ENCODE measurements at places on chromosomes 5 and 9.

DNA sequence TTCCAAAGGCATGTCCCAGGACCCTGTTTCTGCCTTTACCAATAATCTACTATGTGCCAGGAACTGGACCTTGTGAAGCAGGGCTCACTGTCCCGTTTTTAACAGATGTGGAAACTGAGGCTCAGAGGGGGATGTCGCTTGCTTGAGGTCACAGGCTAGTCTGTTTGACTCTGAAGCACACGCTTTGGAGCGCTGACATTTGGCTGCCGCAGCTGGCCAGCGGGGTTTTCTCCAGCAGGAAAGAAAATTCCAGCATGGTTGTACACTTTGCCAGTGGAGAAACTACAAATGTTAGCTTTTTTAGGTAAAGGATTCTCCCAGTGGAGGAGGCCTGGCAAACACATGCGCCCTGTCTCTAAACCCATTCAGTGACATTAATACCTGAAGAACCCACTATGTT is 50.5 kb downstream of the SH3PXD2B start:
- peak; percentile 90 for DNase-seq
- no peak overlapping the region for H3K4me3 ChIP-seq
- H3K27me3 ChIP-seq = no peaks in the 10 kb centered on the region

- no peaks in the 10 kb centered on the region for H3K36me3 ChIP-seq
- H3K4me3 ChIP-seq = no peak overlapping the region
- H3K4me1 ChIP-seq = peaks cover under 1% of the 10 kb centered on the region
- peak; percentile 43 for DNase-seq
- H3K27ac ChIP-seq = no peak overlapping the region
Observed at GRCh38 chr5:1901061-1901460, 18.3 kb upstream of the IRX4 start.

DNA sequence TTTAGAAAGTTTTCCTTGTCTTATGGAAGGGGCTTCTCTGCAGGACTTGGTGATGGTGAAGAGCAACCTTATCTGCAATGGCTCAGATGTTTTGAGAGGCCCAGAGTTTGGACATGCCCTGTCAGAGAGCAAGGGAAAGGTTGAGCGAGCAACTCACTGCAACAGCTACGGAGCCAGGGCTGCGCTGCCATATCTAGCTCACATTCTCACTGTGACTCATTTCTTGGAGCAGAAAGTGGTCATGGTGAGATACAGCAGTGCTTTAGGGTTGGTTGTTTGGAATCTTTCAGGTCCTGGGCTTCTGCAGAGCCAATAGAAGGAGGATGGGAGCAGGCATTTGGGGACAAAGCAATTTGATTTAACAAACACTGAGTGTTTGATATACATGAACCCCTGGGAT is 12.3 kb downstream of the GLRA1 start:
- DNase-seq = no peak
- no peaks in the 10 kb centered on the region for H3K4me1 ChIP-seq
- H3K27ac ChIP-seq = no peak overlapping the region
- no peaks in the 10 kb centered on the region for H3K27me3 ChIP-seq
- no peaks in the 10 kb centered on the region for H3K36me3 ChIP-seq

- H3K4me3 ChIP-seq = no peak overlapping the region
- H3K4me1 ChIP-seq = no peaks in the 10 kb centered on the region
- H3K27me3 ChIP-seq = no peaks in the 10 kb centered on the region
- no peak overlapping the region for H3K27ac ChIP-seq
- no peak for DNase-seq
- no peaks in the 10 kb centered on the region for H3K36me3 ChIP-seq
Observed at GRCh38 chr5:86570427-86571083, 47.2 kb upstream of the COX7C start.

DNA sequence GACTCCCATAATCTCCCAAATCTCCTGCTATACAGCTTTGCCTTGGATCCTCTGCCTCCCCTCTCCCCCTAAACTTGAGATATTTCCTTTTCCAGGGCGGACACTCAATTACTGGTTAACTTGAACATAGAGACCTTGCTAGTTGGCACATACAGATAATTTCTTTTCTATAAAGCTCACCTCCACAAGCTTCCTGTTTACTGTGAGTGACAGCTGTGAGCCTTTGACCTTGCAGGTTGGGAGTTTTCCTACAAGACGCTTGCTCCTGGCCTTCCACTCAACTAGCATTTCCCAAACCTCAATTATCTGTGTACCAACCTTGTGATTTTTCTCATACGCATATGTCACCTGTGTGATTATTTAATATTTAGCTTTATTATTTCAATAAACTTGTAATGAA is 114.5 kb downstream of the GNA14 start:
- no peaks in the 10 kb centered on the region for H3K27me3 ChIP-seq
- no peak overlapping the region for H3K27ac ChIP-seq
- no peaks in the 10 kb centered on the region for H3K36me3 ChIP-seq
- DNase-seq = no peak
- H3K4me3 ChIP-seq = no peak overlapping the region

DNA sequence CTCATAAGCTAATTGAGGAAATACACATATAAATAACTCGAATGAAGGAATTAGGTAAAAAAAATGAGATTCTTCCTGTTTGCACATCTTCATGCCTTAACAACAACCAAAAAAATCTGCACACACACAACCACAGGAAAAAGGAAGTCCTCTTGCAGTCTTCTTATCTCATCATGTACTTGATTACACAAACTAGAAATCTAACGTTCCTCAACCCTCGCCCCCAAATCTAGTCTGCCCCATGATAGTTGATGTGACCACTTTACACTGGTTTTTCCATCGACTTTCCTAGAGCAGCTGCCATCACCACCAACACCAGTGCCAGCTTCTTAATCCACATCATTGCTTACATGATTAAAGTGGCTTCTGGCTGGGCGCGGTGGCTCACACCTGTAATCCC is 31.2 kb upstream of the RNU6ATAC start:
- H3K27me3 ChIP-seq = no peaks in the 10 kb centered on the region
- DNase-seq = peak; percentile 13
- no peak overlapping the region for H3K4me3 ChIP-seq
- H3K27ac ChIP-seq = no peak overlapping the region
- no peaks in the 10 kb centered on the region for H3K36me3 ChIP-seq

- H3K4me1 ChIP-seq = no peaks in the 10 kb centered on the region
- H3K27ac ChIP-seq = no peak overlapping the region
- no peak for DNase-seq
- H3K36me3 ChIP-seq = no peaks in the 10 kb centered on the region
- H3K27me3 ChIP-seq = no peaks in the 10 kb centered on the region
Observed at GRCh38 chr9:131076347-131077195, 19.8 kb upstream of the AIF1L start.

DNA sequence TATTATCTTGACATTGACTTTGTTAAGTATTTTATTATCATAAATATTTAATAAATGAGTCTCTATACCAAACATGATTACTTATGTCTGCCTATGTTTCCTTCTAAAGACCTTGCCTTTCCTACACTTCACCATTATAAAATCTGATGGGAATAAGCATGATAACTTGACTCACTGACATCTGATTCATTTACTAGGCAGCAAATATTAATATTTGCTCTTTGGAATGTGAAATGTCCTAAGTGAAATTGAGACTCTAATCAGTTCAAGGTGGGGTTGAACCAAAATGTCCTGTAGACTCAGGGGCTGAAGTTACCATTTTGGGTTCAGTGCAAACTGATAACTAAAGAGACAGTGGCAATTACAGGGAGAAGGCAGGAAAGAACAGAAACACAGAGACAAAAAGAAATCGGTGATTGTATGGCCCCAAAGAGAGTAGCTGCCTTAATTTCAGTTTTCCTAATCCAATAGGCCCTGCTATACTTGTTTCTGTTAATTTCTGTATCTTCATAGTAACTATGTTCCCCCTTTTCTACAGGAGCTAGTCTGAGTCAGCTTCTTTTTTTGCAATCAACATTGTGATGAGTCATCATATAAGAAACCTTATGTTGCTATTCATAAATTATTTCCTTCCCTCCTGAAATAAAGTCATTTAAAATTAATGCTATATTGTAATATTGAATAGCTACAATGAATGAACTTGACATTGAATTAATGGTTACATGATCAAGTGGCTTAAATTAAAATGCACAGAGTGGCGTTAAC is 296.8 kb downstream of the PDE4D start:
- no peak overlapping the region for H3K4me3 ChIP-seq
- DNase-seq = no peak
- no peak overlapping the region for H3K27ac ChIP-seq
- H3K27me3 ChIP-seq = no peaks in the 10 kb centered on the region
- H3K36me3 ChIP-seq = peaks cover 2% of the 10 kb centered on the region

DNA sequence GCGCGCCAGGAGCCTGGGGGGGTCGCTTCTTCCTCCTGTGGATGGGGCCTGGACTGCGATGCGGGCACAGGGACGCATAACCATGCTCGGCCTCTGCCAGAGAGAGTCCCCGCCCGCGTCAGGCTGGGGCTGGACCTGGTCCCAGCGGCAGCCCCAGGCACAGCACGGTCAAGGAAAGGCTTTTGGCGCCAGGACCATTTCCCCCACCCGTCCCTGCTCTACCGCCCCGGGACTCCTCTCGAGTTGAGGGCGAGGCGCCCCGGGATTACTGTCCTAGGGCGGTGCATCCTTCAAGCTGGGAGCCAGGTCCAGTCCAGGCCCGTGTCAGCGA is 341 bp downstream of the MXD3 start:
- peaks cover 33% of the 10 kb centered on the region for H3K36me3 ChIP-seq
- H3K4me1 ChIP-seq = peaks cover 50% of the 10 kb centered on the region
- no peak overlapping the region for H3K27ac ChIP-seq
- no peaks in the 10 kb centered on the region for H3K27me3 ChIP-seq
- H3K4me3 ChIP-seq = peak overlapping the region; percentile 64
- DNase-seq = no peak

DNA sequence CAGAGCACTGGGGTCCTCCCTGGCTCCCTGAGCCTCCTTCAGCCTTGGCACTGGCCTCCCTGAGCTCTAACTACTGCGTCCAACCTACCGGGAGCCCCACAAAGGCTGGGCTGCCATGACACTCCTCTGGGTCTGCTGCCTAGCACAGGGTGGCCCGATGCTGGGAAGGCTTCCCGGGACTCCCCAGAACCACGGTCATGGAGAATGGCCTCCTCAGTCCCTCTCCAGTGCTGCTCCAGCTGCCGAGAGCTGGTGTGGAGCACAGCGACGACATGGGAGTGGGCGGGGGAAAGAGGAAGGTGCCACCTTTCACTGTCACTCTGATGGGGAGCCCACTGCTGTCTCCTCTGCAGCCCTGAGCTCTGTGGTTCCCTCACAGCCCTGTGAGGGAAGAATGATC is 61.5 kb upstream of the RNF130 start:
- peaks cover 24% of the 10 kb centered on the region for H3K4me1 ChIP-seq
- H3K27me3 ChIP-seq = no peaks in the 10 kb centered on the region
- no peak overlapping the region for H3K4me3 ChIP-seq
- no peak for DNase-seq

GRCh38 chr9:16912197-16912596 is 41.7 kb upstream of the BNC2 start:
- H3K4me1 ChIP-seq = no peaks in the 10 kb centered on the region
- DNase-seq = no peak
- H3K27me3 ChIP-seq = no peaks in the 10 kb centered on the region
- H3K4me3 ChIP-seq = no peak overlapping the region

Data from muscle of leg (tissue), 16 donors.